Activated CD4-positive, alpha-beta T cell treated with anti-CD3 and anti-CD28 coated beads, Interleukin-2, amount 50 U/mL, for 1 hour (primary cell): ENCODE measurements at places on chromosomes 5 and 9.

DNA sequence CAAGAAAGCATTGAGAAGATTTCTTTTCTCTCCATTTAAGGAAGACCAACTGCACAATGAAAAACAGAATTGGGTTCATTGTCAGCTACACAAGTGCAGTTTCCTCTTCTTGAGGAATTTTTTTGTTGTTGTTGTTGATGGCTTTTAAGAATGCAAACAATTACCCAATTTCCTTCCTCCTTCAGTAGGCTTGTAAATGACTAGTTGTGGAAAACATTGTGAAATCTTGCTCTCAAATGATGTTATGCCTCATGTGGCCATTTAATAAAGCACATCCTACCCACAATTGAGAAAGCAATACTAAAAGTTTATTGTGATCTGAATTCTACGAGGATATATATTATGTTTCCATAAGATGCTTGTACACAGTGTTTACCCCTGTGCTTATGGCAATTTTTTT, 171.6 kb downstream of the FAM174A start:
- no peak for DNase-seq

- no peak for DNase-seq
These were observed 8.8 kb upstream of the SVEP1 start for GRCh38 chr9:110588296-110588695.

DNA sequence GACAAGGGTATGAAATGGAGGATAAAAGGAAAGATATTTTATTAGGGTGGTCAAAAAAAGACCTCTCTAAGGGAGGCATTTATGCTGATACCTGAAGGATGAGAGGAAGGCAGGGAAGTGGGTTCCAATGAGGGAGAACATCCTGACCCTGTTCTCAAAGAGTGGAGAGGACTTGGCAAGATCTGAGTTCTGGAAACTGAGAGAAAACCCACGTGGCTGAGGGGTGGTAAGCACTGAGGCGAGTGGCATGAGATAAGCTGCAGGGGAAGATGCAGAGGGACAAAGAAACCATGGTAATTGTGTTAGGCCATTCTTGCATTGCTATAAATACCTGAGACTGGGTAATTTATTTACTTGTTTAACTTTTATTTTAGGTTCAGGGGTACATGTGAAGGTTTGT, 16.8 kb downstream of the SH3RF2 start:
- DNase-seq = no peak

GRCh38 chr9:113363336-113363735, 13.4 kb downstream of the HDHD3 start:
- DNase-seq = no peak

DNA sequence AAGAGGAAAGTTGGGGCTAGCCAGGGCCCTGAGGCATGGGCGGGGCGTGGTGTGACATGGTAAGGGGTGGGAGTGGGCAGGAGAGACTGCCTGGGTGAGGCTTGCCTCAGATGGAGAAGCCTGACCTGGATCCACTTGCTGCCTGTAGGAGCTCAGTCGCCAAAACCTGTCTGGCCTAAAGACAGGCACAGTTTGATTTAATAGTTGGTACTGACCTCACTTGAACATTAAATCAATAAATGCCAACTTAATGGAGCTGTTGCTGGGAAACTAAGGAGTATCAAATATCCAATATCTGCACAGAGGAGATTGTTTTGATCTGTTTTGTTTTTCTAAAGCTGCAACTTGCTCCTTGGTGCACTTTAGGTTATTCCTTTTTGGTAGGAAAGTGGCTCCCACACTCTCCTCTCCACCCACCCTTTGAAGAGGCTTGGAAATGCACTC, 86.4 kb downstream of the RCL1 start:
- no peak for DNase-seq

DNA sequence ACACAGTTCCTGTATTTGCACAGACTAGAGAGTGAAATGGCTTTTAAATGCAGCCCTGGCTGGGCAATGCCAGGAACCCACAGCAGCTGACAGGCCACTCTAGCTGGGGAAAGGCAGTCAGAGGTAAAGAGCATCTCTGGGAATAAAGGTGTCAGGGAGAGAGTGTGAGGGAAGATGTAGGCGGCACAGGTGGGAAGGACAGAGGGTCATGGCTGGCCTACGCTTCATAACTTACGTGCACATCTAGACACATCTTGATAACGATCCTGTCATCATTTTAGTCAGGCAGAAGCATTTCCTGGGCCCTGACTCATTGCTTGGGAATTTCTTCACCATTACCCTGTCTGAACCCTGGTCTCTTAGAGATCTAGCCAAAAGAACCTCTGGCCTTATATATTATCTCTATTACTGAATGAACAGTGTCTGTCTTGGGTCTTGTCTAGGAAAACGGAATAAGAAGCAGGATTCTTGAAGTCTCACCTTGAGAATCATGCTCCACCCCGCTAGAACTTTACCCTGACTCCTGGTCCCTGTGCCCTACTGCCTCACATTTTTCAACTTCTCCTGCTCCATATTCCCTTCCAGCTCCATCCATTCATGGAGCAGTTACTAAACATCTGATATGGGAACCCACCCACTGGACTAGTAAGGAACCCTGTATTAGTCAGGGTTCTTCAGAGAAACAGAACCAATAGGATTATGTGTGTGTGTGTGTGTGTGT, 106.4 kb upstream of the ELL2 start:
- DNase-seq = no peak

DNA sequence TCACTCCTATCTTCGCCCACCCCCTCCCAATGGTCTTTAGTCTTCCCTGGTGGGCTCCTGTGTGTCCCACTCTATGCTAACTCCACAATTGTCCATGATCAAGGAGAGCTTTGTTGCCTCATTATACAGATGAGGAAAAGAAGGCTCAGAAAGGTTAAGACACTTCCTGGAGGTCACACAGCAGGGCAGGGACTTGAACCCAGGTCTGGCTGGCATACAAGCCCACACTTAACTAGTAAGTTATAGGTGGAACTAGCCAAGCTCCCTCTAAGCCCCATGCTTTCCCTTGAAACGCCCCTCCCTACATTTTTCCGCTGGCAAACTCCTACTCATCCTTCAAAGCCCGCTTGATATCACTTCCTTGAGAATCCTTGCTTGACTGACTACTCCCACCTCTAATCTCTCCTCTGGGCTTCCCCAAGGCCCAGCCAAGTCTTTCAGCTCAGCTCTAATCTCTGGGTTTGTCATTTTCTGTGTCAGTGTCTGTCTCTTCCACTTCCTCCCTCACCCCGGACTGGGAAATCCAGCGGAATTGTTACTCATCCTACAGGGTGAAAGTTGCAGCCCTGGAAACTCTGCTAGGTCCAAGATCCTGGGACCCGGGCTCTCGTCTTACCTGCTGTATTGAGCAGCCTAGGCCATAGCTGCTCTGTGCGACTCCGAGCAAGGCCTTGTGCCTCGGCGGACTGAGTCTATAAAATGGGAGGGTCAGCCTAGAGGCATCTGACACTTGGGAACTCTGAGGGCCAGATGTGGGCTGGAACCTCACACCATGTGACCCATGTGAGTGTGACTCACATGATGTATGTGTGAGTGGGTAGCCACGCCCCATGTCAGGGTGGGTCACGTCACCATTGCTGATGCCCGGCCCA, 144.5 kb downstream of the GAPVD1 start:
- no peak for DNase-seq

- no peak for DNase-seq
These were observed 89.2 kb downstream of the LPAR1 start for GRCh38 chr9:110949081-110949480.

- no peak for DNase-seq
These were observed 5.1 kb upstream of the SPIN1 start for GRCh38 chr9:88383176-88383575.

- DNase-seq = no peak
These were observed 194.0 kb downstream of the FBXL7 start for GRCh38 chr5:15693933-15694332.

DNA sequence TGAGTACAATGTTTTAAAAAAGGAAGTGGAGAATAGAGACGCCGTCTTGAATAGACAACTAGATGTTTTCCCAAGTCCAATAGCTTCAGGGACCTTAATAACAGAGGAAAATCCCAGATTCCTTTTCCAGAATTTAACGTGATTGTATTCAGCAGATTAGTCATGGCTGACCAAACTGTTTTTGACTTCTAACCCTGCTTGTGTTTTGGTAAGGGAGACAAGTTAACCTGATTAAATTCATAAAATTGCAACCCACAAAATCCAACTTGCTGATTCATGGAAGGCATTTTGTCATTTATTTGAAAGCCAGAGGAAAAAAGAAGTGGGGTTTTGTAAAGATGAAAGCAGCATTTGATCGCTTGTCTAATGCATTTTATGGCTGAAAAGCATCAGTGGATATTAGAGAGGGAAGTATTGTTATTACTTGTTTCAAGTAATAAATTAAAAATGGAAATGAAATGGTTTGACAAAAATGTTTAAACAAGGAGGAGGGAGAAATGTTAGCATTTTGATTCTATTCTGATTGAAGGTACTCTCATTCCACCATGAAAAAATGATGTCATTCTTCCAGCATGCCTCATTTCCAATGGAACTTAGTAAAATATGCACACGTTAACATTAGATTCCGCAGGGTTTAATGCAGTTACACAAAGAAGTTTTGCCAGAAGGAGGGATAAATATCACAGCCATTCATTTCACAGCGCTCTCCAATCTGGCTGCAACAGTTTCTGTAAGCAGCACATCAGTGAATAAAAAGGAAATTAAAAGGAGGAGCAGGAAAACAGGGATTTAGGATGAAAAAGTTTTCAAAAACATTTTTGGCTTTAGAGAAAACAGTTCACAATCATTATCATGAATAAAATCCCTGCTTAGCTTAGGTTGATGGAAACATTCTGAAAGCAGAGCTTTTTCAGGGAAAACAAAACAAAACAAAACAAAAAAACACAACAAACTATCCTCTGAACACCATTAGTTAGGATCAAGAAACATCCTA, 314.7 kb downstream of the PRR16 start:
- DNase-seq = no peak

DNA sequence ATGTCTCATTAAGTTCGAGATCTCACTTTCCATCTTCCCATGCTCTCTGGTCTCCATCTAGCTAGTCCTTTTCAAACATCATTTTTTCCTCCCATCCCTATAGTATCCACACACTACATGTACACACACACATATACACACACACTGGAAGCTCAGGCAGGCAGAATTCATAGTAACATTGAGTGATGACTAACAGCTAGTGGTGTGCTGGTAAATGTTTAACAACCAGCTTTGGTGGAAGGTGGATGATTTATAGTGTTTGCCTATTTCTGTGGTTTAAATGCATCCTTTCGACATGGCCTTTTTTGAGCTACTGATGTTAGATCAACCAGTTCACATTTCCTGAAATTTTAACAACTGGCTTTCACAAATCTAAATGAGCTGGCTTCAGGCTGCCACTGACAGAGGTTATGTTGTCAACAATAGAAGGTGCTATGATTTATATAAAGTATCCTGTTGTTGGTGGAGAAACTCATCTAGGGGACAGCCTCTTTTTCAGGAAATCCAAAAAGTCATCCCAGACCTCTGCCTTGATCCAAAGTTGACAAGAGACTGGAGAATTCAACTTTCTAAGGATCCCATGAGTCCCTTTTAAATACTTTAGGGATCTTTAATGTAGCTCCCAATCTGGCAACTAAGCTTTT, 117.8 kb downstream of the CCDC192 start:
- no peak for DNase-seq

- no peak for DNase-seq
These were observed 507.7 kb upstream of the PTGER4 start for GRCh38 chr5:40171971-40172370.
